Stimulated activated CD4-positive, alpha-beta T cell treated with anti-CD3 and anti-CD28 coated beads, Interleukin-15, amount 100 ng/mL, for 1 hour (primary cell): ENCODE measurements at places on chromosomes 11 and 22.

DNA sequence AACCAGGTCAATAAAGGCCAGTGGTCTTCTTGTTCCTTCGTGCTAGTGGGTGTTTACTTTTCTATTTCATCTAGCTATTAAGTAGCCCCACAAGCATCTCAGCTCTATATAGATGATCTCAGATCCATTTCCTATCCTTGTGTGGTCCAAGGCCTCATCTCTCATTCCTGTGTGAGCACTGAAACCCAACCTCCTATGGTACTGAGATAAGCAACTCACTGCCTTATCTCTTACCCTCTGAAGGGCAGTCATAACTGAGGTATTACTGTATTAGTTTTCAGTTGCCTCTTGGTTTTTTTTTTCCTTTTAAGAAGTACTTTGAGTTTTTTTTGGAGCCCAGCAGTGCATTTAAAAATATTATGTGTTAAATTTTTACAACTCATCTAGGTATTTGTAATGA is 28.3 kb downstream of the ACER3 start:
- DNase-seq, result no peak

DNA sequence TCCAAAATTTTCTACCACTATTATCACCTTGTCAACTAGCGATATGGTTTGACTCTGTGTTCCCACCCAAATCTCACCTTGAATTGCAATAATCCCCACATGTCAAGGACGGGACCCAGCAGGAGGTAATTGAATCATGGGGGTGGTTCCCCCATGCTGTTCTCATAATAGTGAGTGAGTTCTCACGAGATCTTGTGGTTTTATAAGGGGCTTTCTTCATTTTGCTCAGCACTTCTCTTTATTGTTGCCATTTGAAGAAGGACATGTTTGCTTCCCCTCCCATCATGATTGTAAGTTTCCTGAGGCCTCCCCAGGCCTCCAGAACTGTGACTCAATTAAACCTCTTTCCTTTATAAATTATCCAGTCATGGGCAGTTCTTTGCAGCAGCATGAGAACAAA is 73.5 kb upstream of the ZC3H12C start:
- DNase-seq, result no peak

GRCh38 chr11:111623527-111624030 is 21.3 kb downstream of the SIK2 start:
- DNase-seq, result no peak

DNA sequence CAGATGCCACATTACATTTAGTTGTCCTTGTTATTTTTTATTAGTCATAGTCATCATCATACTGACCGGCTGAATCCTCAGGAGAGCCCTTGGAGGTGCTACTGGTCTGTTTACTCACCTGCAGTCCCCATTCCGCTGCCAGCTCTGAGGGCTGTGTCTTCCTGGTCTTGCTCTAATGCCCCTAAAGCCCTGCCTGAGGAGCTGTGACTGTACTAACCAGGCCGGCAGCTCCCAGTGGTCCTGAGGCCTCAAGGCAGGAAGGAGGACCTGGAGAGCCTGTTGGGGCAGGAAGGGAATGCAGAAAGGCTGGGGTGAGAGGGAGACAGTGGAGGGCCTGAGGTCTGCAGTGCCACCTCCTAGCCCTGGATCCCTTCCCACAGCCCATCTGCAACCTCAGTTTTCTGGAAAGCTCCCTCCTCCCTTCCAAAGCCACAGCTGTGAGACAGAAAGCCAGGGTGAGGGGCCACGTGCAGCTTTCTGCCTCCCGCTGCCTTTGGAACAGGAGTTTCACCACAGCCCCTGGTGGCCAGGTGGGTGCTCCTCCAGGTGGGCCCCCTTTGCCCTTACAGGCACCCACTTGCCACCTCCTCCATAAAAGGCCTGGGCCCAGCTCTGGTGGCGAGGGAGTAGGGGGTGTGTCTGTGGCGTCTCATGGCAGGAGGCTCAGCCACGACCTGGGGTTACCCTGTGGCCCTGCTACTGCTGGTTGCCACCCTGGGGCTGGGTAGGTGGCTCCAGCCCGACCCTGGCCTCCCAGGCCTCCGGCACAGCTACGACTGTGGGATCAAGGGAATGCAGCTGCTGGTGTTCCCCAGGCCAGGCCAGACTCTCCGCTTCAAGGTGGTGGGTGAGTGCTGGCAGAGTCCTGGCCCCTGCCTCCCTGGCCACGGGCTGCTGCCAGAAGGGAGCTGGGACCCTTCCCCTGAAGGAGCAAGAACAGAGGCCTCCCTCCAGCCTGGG is at the start of gene ZP1:
TSS of gene ZP1 (plus strand) at position 632 of the 960 bp plus-strand sequence. CDS start at position 652, 20 bp downstream.
- DNase-seq, result no peak

DNA sequence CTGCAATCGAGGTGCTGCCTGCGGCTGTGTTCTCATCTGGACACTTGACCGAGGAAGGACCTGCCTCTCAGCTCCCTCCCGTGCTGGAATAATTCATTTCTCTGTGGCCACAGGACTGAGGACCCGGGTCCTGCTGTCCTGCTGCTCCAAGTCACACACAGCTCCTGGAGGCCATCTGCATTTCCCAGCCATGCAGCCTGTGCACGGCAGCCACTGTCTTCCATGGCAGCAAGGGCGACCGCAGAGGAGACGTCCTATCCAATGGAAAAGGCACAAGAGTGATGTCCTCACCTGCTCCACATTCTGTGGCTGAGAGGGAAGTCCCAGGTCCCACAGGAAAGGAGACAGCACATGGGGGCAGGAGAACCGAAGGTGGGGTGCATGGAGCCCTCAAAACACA is 495.8 kb downstream of the BRD1 start:
- DNase-seq, result no peak

- DNase-seq, result no peak
These were observed 87.1 kb downstream of the FAM76B start for GRCh38 chr11:95702526-95702925.

- DNase-seq, result no peak
These were observed 392.2 kb upstream of the CCDC179 start for GRCh38 chr11:23252426-23252825.

GRCh38 chr22:23203452-23204124 is 23.3 kb downstream of the BCR start:
- no peak for DNase-seq

DNA sequence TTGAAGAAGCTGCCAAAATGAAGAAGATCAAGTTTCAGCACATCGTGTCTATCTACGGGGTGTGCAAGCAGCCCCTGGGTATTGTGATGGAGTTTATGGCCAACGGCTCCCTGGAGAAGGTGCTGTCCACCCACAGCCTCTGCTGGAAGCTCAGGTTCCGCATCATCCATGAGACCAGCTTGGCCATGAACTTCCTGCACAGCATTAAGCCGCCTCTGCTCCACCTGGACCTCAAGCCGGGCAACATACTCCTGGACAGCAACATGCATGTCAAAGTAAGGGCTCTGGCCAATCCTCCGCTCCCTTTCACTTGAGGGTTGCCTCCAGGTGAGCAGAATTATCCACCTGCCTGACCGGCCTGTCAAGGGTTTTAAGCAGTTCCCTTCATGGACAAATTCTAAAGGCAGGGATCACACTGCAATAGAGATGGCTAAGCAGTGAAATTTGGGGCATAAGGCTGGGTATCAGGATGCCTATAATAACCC is 6.0 kb downstream of the ANKK1 start:
- no peak for DNase-seq

GRCh38 chr22:38467438-38467903 is 425 bp upstream of the KDELR3 start:
- DNase-seq, result no peak

DNA sequence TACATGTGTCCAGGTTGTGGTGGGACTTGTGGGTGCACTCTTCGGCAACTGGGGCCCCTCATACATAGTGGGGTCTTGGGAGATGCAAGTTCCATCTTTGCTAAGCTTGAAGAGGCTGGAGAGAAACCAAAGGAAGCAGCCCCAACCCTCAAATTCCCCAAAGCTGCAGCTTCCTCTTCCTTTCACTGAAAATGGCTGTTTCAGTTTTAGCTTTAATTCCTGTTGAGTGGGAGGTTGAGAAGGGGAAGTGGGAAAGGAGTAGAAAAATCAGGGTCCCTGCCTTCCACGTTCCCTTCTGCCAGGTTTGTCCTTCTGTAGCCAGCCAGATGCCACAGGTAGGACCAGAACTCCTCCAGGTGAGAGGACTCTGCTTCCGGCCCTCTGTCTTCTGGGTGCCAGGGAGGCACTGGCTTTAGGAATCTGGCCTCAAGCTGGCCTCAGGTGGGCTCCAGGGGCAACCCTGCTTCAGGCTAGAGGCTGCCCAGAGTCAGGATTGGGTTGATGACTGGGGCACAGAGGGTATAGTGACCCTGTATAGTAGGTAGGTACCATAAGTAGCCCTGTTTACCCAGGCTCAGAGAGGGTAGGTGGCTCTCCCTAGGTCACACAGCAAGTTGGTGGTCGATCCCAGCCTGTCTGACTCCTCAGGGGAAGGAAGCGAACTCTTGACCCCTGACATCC is 16.2 kb downstream of the P2RY6 start:
- DNase-seq, result no peak

DNA sequence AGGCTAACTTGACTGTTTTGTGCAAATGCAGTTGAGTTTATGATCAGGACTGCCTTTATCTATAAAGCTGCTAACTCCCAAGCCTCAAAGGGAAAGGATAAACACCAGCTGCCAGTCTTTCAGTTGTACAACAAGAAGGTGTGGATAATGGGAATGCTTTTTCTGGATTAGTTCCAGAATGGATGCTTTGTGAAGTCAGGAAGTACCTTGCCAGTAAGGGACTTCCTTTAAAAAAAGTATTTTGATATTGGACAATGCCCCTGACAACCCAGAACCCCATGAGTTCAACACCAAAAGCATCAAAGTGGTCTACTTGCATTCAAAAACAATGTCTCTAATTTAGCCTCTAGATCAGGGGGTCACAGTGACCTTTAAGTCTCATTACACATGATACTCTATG is 32.0 kb downstream of the OR5A2 start:
- no peak for DNase-seq

DNA sequence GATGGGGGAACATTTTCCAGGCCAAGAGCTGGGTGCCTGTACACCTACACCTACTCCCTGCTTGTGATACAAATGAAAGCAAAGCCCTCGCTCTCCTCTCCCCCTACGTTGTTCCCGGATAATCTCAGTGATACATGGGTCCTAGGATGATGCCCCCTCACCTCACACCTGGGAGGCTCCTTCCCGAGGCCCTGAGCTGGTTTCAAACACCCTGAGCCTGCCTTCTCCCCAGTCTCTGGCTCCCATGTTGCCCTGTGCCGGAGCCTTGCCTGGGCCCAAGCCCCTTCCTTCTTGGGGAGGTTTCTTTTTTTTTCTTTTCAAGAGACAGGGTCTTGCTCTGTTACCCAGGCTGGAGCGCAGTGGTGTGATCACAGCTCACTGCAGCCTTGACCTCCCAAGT is 23.3 kb downstream of the TRMU start:
- DNase-seq, result no peak

DNA sequence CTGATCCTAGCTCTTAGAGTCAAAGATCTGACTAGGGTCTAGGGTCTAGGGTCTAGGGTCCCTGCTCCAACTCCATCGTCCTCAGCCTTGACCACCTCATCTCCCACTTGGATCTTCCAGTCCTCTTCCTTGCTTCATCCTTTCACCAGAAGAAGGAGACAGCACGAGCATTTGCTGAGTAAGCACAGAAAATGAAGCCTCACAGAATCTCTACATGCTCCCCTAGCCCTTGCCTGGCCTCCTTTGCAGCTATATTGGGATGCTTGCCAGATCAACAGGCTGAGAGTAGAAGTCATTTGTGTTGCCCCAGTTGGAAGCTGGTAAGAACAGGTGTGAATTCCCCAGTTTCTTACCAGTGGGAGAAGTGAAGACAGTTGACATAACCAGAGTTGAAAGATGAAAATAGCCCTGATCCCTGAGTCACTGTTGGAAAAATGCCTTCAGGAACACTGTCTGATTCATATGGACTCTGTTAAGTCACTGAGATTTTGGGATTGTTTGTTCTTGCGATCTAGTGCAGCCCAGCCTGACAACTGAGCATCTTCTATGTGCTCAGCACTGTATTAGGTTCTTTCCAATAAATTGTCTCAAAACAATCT is 552.5 kb downstream of the INSC start:
- no peak for DNase-seq

DNA sequence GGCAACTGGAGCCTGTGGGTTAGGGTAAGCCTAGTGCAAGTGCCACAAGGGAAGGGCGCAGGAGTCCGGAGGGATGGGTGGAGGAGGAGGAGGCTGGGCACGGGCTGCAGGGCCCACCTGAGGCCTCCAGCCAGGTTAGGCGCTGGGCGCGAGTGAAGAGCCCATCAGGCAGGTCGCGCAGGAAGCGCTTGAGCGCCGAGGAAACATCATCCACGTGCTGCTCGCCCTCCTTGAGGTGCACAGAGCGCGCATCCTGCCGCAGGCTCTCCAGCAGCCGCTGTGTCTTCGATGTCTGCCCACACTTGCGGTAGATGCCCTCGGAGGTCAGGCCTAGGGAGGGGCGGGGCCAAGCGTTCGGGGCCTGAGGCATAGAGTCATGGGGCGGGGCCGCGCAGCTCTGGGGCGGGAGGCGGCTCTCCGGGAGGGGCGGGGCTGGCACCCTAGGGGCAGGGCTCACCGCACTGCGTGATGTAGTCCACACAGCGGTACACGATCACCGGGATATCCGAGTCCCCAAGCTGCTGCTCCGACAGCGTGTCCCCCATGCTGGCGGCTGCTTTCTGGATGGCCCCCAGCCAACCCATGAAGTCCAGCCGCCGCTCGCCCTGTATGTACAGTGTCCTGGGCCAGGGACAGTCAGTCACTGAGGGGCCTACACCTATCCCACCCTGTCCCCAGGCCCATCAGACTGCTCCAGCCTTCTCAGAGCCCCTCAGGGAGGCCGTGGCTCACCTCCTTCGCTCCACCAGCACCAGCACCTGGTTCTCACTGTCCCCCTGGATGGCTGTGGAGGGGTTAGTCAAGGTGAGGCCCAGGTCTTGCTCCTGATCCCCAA is 22.9 kb upstream of the PDE2A start:
- DNase-seq, result no peak

- peak; percentile 1 for DNase-seq
These were observed 569 bp downstream of the FAM76B start for GRCh38 chr11:95788921-95789505.

DNA sequence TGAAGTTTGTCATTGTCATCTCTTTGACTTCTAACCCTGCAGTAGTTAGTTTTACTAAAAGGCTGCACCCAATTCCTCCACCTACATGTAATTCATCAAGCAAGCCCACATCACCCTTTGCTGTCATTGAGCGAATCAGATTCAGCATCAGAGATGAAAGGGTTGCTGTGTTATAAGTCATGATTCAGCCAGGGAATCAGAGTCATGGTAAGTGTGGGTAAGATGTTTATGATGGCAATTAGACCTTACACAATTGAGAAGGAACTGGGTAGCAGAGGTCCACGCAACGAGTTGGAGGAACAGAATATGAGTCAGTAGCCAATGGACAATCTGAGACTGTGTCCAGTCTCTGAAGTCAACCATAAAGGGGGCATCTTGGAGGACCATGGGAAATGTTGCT is 162.8 kb upstream of the SNX19 start:
- DNase-seq, result no peak

GRCh38 chr11:2277933-2278523 is 7.6 kb upstream of the ASCL2 start:
- DNase-seq, result no peak

- no peak for DNase-seq
These were observed 33.3 kb downstream of the PRDM11 start for GRCh38 chr11:45179686-45180178.

DNA sequence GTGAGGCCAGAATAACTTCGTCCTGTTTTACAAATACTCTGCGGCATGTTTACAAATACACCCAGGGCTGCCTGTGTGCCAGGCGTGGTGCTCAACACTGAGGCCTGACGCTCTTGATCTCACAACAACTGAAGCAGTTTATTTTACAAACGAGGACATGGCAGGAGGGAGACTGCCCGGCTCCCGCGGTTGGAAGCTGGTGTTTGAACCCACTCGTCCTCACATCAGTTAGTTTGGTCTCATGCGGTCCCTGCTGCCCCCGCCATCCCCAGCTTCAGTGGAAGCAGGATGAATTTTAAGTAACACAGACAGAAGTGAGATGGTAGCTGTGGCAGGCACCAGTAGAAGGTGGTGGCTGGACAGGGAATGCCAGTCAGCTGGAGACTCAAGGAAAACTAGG is 16.4 kb downstream of the KIAA0930 start:
- DNase-seq, result no peak
